NCI-H1436 treated with DMSO at 0.1 percent for 48 hours (cell line): ENCODE measurements at places on chromosomes 2 and 18.

DNA sequence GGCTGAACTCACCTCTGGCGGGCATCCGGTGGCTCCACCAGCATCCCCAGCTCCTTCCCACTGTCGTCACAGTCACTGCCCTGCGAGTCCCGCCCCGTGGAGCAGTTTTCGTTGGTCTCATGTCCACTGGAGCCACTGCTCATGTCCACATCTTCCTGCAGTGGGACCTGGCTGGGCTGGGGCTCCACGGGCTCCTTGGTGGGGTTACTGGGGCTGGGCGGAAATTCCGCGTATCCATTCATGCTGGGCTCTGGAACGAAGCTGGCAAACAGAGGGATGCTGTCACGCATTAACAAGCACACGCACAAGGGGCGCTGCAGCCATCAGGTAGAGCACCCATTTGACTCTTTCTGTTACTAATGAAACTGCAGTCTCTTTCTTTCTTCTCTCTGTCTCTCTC, 10.7 kb downstream of the PER2 start:
- DNase-seq, result no peak

DNA sequence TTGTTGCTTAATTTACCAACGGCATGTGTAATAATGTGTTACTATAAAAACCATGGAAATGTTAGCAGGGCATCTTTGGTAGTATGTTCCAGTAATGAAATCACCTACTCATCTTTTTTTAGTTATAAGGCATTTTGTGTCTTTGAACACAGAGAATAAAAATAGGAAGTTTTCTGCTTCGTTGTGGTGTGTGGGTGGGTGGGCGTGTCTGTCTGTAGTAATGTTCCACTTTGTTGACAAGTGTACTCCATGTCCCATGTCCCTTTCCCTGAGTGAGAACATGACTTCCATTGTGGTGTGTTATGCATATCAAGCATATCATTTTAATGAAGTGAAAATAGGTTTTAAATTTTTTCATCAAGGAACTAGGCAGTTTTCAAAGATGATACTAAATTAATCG, 149.3 kb downstream of the VWC2L start:
- no peak for DNase-seq

- DNase-seq, result no peak
Measured at GRCh38 chr2:6358985-6359384, 506.7 kb downstream of the CMPK2 start.

DNA sequence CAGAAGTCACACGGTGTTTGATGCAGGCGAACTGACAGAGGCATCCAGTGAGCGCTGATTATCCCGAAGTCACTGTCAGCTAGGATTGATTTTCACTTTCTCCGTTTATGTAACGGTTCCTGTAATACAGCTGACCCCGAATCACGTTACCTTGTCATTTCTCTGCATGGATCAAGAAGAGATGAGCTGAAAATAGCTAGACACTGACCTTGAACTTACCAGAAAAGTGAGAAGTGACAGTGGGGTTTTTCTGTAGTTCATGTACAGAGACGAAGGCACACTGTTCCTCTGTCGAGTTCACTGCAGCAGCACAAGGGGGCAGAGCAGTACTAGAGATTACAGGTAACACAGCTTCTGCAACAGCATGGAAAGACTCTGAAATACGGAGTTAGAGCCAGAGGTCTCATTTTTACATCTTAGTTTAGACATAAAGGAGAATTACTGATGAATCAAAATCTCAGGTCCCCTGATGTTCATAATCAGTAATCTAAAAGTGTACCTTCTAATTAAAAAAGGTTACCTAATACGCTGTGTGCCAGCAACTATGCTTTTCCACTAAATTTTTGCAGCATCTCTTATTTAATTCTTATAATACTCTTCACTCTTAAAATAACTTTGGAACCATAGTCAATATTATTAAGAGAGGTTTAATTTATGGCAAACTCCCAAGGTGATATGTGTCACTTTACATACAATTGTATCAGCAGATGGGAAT, 33.1 kb downstream of the ARHGAP15 start:
- DNase-seq, result peak; percentile 20

GRCh38 chr2:201907563-201907881, 101.2 kb downstream of the CDK15 start:
- no peak for DNase-seq

DNA sequence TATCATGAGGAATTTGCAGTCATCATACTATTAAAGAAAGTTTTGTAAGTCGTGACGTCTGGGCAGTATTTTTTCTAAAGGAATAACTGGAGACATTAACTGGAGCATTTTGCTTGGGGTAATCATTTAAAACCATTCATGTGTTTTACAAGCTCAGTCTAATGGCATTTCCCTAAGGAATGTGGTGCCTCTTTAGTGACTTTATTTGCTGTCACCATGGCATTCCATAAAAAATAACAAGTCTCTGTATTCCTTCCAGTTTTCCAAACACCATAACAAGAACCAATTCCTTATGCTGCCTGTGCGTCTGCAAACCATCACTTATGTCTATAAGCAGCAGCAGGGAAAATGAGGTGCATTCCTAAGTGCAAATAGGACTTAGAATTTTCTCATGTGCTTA, 82.8 kb downstream of the EPB41L3 start:
- DNase-seq, result no peak

DNA sequence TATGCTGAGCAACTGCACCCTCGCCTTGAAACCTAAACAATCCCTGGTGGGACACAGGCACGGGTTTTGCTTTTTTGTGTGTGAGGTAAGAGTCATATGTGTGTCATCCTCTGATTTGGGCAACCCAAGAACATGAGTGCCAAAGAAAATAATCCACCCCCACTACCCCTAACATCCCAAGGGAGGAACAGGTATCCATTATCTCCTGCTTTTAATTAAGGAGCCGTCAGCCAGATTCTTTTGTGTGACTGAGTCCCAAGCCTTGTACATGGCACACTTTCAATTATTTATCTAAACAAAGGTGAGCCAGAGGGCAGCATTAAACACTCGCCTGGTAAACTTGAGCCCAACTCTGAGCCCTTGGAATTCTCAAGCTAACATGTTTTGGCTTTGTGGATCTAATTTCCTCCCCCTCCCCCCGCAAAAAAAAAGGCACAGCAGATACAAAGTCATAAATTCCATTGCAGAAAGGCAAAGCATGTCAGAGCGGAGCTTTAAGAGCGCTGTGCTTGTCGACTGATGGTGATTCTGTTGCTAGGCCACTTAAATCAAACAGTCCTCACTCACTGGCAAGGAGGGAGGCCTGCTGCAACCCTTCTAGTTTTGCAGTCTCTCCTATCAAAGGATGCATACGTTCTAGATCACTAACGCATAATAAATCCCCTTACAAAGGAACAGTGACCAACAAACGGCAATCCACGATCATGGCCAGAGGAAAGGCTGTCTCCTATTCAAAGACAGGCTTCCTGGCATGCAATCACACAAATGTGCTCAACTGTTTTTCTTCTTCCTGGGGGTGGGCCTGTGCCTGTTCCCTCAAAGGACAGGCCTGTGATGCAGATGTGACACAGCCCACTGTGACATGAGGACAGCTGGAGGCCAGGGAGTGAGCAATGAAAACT, 143.5 kb upstream of the LMAN1 start:
- DNase-seq, result no peak

DNA sequence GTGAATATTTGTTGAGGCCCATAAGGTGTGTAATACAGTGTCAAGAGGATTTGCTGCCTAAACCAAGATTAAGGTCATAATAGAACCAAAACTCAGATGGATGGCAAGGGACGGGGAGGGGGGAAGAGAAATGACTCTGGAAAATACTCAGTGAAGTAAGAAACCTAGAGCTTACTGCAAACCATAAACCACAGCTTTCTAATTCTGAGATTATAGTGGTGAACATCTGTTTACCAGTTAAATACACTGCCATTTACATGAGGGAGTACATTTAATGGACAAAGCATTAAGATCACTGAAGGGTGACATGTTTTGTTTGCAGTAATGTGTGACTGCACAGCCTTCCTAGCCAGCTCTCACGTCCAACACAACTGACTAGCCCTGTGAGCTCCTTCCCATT, 19.8 kb downstream of the EVX2 start:
- no peak for DNase-seq

GRCh38 chr2:120267348-120267747, 14.7 kb downstream of the RALB start:
- DNase-seq, result no peak

- DNase-seq, result no peak
Measured at GRCh38 chr2:63047321-63048279, 3.0 kb upstream of the OTX1 start.

DNA sequence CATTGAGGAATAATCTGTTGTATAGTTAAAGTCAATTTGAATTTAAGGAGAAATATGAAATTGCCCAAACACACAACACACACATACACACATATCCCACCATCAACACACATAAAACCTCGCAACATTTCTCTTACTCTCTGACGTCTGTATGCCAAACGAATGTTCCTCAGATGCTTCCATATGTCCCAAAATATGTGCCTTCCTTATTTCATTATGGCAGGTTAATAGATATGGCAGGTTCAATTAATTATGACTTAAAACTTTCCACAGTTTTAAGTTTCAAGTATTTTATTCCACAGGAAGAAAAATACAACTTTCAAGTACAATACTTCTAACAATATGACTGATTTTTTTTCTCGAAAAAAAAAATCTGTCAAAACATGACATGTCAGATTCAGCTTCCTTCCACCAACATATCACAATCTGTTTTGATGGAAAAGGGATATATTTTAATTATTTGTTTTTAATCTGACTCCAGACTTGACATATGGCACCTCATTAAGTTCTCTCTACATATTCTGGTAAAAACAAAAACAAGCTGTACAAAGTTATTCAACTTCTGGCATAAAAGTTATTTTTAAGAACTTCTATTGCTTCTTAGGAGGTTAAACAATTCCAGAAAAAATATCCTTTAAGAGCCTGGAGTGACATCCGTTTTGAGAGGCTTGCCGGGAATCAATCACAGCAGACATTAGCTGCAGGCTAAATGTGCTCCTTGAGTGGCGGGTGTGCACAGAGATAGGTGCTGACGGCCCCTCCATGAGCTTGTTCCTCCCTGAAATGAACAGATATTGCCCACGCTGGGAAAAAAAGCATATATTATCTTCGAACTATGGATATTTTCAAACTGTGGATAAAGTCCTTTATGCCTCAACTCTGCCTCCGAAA, 812.7 kb downstream of the DCDC2C start:
- DNase-seq, result no peak

DNA sequence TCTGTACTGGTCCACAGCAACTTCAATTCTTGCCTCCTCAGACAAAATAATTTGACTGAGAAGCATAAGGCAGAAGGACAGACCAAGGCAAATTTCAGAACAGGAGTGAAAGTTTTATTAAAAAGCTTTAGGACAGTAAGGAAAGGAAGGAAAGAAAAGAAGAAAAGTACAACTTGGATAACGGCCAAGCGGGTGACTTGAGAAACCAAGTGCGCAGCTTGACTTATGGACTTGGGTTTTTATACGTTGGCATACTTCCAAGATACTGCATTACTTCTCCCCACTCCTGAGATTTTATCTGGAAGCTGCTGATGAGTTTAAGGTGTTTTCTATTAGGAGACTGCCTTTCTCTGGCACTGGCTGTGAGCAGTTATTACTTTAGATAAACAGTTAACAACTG, 64.7 kb downstream of the CCDC178 start:
- no peak for DNase-seq

- DNase-seq, result no peak
Measured at GRCh38 chr2:669323-669722, 7.9 kb downstream of the TMEM18 start.

- DNase-seq, result no peak
Measured at GRCh38 chr2:136247204-136247950, 129.4 kb upstream of the CXCR4 start.

DNA sequence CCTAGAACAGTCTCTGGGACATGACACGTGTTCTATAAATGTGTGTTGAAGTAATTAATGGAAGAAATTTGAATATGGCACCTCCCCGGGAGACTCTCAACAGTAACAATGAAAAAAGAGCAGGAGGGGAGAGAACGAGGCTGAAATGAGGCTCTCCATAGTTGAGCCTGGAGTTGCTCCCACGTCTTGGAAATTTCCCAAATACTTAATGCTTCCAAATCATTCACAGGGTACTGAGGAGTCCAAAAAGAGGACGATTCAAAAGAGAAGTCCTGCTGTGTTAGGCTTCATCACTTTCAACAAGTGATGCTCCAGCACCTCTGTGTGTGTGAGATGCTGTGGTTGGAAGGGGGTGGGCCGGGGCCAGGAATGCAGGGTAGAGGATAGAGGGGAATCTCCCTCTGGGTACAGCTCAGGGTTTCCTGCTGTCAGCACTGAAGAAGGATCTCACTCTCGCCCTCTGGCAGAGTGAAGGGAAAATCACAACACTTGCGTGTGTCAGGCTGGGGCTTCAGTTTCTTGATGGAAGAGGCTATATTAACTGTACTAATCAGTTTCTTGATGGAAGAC, 18.1 kb upstream of the ZNF407 start:
- DNase-seq, result no peak

GRCh38 chr2:239288951-239289511, 111.8 kb downstream of the HDAC4 start:
- no peak for DNase-seq

DNA sequence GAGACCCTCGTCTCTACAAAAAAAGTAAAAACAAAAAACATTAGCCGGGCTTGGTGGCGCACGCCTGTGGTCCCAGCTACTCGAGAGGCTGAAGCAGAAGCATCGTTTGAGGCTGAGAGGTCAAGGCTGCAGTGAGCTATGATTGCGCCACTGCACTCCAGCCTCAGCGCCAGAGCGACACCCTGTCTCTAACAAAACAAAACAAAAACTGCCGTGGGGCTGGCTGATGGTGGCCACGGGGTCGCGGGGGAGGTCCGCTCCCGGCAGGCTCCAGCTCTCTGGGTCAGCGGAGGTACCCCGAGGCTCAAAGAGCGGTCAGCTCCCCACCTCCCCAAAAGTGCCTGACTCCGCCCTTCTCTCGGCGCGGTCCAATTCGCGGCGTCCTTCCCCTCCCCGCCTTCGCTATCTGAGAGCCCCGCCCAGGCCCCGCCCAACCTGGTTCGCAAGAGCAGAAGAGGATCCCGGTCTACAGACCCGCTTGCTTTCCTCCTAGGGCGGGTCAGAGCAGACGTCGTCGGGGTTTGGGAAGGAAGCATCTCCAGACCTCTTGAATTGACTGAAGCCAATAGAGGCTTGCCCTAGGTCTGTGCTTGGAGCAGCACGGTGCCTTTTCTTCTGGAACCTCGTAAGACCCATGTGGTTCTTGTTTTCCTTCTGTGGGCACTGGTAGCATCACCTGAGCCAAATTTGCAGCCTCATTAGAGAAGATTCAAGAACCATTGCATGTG, 7.8 kb downstream of the RAX start:
- no peak for DNase-seq

- DNase-seq, result no peak
Measured at GRCh38 chr2:239300242-239300641, 100.6 kb downstream of the HDAC4 start.
